ENCODE measurements at places on chromosomes 7 and 10. TPM values are rescaled to one million over a fixed set of nuclear protein-coding genes. Genes with fewer than 3 reads are reported as not detected.
A peak's percentile ranks its signal among the peaks of the same experiment; 100 is the strongest.

The CHCHD2 gene
- 572 TPM for total RNA-seq

- no peak overlapping the region for H3K27ac ChIP-seq
- no peak overlapping the region for H3K4me3 ChIP-seq
- H3K27me3 ChIP-seq: no peaks in the 10 kb centered on the region
- peaks cover 4% of the 10 kb centered on the region for H3K4me1 ChIP-seq
- no peaks in the 10 kb centered on the region for H3K36me3 ChIP-seq
Measured at GRCh38 chr10:121113385-121113696, 262.2 kb downstream of the WDR11 start.

- H3K4me3 ChIP-seq: no peak overlapping the region
- no peak for DNase-seq
- no peaks in the 10 kb centered on the region for H3K27me3 ChIP-seq
- no peak overlapping the region for H3K27ac ChIP-seq
- no peaks in the 10 kb centered on the region for H3K36me3 ChIP-seq
Measured at GRCh38 chr10:112027731-112028280, 155.8 kb downstream of the GPAM start.

GRCh38 chr7:100582650-100583049, 3.3 kb downstream of the LRCH4 start:
- no peak for DNase-seq
- H3K27me3 ChIP-seq: no peaks in the 10 kb centered on the region
- peaks cover 20% of the 10 kb centered on the region for H3K4me1 ChIP-seq
- no peak overlapping the region for H3K27ac ChIP-seq
- no peak overlapping the region for H3K4me3 ChIP-seq

- DNase-seq: no peak
- no peaks in the 10 kb centered on the region for H3K36me3 ChIP-seq
- no peak overlapping the region for H3K4me3 ChIP-seq
Measured at GRCh38 chr7:121486590-121486989, 90.5 kb upstream of the FAM3C start.

The GPR158 gene
- total RNA-seq: not detected

DNA sequence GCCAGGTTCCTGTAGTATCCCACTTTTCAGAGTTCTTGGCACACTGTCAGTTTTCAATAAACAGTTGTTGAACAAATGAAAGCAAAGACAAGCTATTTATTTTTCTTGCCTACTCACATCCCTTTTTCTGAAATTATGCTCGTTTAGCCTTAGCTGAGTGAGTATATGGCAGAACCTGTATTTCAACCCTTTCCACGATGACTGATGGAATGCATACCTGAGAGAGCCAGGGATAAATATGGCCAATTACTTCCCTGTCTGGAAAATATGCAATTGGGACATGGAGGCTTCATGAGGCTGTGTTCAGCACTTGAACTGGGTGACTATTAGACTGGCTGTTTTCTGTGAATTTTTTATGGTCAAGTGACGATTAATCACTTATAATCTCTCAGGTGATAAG, 144.5 kb upstream of the POT1 start:
- no peaks in the 10 kb centered on the region for H3K36me3 ChIP-seq
- no peak overlapping the region for H3K27ac ChIP-seq
- H3K4me3 ChIP-seq: no peak overlapping the region
- no peaks in the 10 kb centered on the region for H3K4me1 ChIP-seq
- no peaks in the 10 kb centered on the region for H3K27me3 ChIP-seq

- no peaks in the 10 kb centered on the region for H3K27me3 ChIP-seq
- no peak for DNase-seq
- no peaks in the 10 kb centered on the region for H3K4me1 ChIP-seq
- no peak overlapping the region for H3K4me3 ChIP-seq
- no peak overlapping the region for H3K27ac ChIP-seq
Measured at GRCh38 chr7:149604521-149604920, 106.9 kb upstream of the ZNF746 start.

GRCh38 chr10:97543025-97543546, 29.5 kb upstream of the ANKRD2 start:
- no peaks in the 10 kb centered on the region for H3K27me3 ChIP-seq
- DNase-seq: peak; percentile 50
- no peak overlapping the region for H3K4me3 ChIP-seq
- peaks cover 17% of the 10 kb centered on the region for H3K4me1 ChIP-seq
- no peaks in the 10 kb centered on the region for H3K36me3 ChIP-seq
- no peak overlapping the region for H3K27ac ChIP-seq

GRCh38 chr7:17126413-17127268, 171.8 kb upstream of the AHR start:
- H3K36me3 ChIP-seq: no peaks in the 10 kb centered on the region
- H3K4me3 ChIP-seq: no peak overlapping the region
- H3K27me3 ChIP-seq: no peaks in the 10 kb centered on the region
- H3K27ac ChIP-seq: peak overlapping the region; percentile 37

The POP7 gene
- total RNA-seq: 91.5 TPM

The TAS2R41 gene
- not detected for total RNA-seq

- DNase-seq: no peak
- peak within 1 kb of the TSS; percentile 69 for H3K4me3 ChIP-seq
- peaks cover 11% of the 10 kb centered on the region for H3K27me3 ChIP-seq
- H3K4me1 ChIP-seq: peaks cover 37% of the 10 kb centered on the region
- no peak within 1 kb of the TSS for H3K27ac ChIP-seq
Measured at GRCh38 chr7:100895701-100895955, at the start of gene ACHE. TSS of gene ACHE (minus strand) at chr7:100895888. CDS start at chr7:100894232, 1,656 bp downstream.

- peak; percentile 57 for DNase-seq
- H3K4me3 ChIP-seq: no peak overlapping the region
- H3K27ac ChIP-seq: no peak overlapping the region
- peaks cover 43% of the 10 kb centered on the region for H3K4me1 ChIP-seq
Measured at GRCh38 chr7:140079121-140079536, 16.4 kb upstream of the PARP12 start.

The ADCY1 gene
- 0.80 TPM for total RNA-seq

DNA sequence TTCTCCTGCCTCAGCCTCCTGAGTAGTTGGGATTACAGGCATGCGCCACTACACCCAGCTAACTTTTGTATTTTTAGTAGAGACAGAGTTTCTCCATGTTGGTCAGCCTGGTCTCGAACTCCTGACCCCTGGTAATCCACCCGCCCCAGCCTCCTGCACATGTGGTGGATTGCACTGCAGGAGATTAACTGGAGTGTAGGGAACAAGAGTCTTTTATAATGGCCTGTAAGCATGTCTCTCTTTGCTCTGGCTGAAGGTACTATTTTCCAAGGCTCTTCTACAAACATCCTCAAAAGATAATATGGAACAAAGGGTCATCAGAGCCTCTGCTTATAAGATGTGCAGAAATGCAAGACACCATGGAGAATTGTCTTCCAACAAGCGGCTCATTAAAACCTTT, 3.2 kb downstream of the TOMM7 start:
- H3K4me3 ChIP-seq: no peak overlapping the region
- peaks cover 23% of the 10 kb centered on the region for H3K36me3 ChIP-seq
- H3K27ac ChIP-seq: no peak overlapping the region

The LDB3 gene
- not detected for total RNA-seq

- H3K27me3 ChIP-seq: no peaks in the 10 kb centered on the region
- no peak overlapping the region for H3K27ac ChIP-seq
Measured at GRCh38 chr10:42743697-42744096, 38.9 kb upstream of the BMS1 start.

DNA sequence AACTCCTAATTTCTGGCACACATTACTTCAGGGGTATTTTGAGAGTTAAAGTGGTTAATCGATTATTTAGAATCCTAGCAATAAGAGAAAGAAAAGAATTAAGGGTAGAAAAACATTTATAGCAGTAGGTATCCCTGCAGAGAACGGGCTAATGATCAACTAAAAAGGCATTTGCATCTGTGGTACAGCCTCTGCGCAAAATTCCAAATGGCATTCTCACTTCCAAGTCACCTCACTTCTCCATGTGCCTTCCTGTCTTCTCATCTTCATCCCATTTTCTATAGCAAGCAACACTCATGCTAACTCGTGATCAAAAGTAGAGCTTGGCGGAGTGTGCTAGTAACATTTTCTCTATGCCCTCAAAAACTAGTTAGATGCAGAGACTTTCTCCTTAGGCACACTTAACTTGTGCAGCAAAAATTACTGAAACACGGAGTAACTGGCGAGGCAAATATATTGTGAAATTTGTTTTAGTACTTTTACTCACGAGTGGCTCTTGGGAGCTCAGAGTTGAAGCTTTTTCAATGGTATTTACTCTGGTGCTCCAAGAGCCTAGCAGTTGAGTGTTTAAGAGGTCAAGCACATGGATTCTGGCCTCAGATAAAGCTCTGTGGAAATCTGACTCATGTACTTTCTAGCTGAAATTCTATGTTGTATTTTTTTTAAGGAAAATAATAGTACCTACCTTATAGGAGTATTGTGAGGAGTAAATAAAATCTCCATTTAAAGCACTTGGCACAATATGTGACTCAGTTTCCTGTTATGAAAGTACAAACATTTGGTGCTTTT, 65.1 kb downstream of the MET start:
- H3K27ac ChIP-seq: no peak overlapping the region
- peaks cover 72% of the 10 kb centered on the region for H3K4me1 ChIP-seq
- DNase-seq: peak; percentile 58
- no peak overlapping the region for H3K4me3 ChIP-seq
- peaks cover 12% of the 10 kb centered on the region for H3K36me3 ChIP-seq
- H3K27me3 ChIP-seq: no peaks in the 10 kb centered on the region

- H3K4me1 ChIP-seq: no peaks in the 10 kb centered on the region
- no peak for DNase-seq
- no peak overlapping the region for H3K27ac ChIP-seq
- peaks cover 2% of the 10 kb centered on the region for H3K27me3 ChIP-seq
- no peaks in the 10 kb centered on the region for H3K36me3 ChIP-seq
Measured at GRCh38 chr10:97886286-97886685, 36.6 kb downstream of the GOLGA7B start.

The CRHR2 gene
- total RNA-seq: not detected

DNA sequence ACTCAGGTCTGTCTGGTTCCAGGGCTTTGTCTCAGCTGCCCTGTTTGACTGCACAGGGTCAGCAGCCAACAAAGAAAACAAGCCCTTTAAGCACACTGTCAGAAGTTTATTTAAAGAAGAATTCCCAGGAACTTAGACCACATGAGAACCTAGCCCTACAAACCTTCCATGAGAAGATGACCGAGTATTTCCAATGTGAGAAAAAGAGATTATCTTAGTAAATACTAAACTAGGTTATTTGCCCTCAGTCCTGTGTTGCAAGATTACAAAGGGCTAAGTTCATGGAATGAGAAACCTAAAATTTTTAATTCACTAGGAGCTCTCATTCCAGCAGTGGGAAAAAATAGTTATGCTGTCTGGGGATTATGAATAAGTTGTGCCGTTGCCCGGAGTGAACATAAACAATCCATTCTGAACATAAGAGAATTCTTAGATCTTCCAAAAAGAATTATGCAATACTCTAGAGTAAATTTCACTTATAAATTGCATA, 46.7 kb downstream of the NOC3L start:
- no peaks in the 10 kb centered on the region for H3K27me3 ChIP-seq
- H3K36me3 ChIP-seq: no peaks in the 10 kb centered on the region
- peak overlapping the region; percentile 68 for H3K27ac ChIP-seq
- peak; percentile 67 for DNase-seq
- H3K4me1 ChIP-seq: peaks cover 28% of the 10 kb centered on the region
- no peak overlapping the region for H3K4me3 ChIP-seq

GRCh38 chr7:5217851-5218331, 27.9 kb downstream of the WIPI2 start:
- no peaks in the 10 kb centered on the region for H3K27me3 ChIP-seq
- no peak overlapping the region for H3K4me3 ChIP-seq
- H3K27ac ChIP-seq: no peak overlapping the region
- H3K36me3 ChIP-seq: peaks cover 30% of the 10 kb centered on the region
- no peaks in the 10 kb centered on the region for H3K4me1 ChIP-seq

The TMEM236 gene
- not detected for total RNA-seq

The MACROH2A2 gene
- 41.6 TPM for total RNA-seq

DNA sequence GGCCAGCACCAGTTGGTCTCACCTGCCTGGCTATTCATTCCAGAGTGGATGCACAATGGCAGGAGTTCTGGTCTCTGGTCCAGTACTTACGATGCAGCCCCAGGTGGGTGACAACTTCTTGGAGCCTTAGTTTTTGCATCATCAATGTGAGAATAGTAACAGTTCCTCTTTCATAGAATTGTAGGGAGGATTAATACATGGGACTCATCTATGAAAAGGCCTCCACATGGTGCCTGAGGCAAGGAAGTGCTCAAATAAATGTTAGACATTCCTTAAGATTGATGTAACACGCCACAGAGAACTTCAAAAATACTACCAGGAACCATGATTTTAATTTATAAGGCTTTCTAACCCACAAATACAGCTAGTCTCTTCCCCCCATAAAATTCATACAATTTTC, 120.1 kb upstream of the CHST15 start:
- no peak for DNase-seq
- H3K36me3 ChIP-seq: no peaks in the 10 kb centered on the region
- H3K27ac ChIP-seq: no peak overlapping the region
- H3K27me3 ChIP-seq: peaks cover 12% of the 10 kb centered on the region
- H3K4me1 ChIP-seq: no peaks in the 10 kb centered on the region

The GNGT1 gene
- total RNA-seq: not detected

The SPDYE16 gene
- 0.08 TPM for total RNA-seq

- H3K27me3 ChIP-seq: peaks cover 29% of the 10 kb centered on the region
- H3K4me3 ChIP-seq: no peak overlapping the region
- no peak overlapping the region for H3K27ac ChIP-seq
- H3K36me3 ChIP-seq: no peaks in the 10 kb centered on the region
- no peaks in the 10 kb centered on the region for H3K4me1 ChIP-seq
Measured at GRCh38 chr10:98363220-98363619, 51.8 kb downstream of the PYROXD2 start.

The AQP1 gene
- total RNA-seq: not detected

DNA sequence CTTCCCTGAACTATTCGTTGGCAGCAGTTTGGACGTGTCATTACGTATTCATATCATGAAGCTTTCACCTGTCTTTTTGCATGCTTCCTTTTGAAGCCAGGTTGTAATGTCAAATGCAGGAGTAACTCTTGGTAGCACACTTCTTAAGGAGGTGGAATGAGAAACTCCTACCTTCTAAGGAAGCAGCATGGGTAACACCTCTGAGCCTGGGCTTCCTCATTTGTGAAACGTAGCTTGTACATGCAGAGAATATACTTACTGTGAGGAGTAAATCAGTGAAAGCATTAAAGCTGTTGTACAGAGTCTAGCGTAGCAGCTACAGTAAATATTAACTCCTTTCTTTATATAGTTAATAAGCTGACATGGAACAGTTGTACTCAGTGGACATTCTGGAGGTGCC, 21.1 kb downstream of the CUL1 start:
- no peaks in the 10 kb centered on the region for H3K36me3 ChIP-seq
- peaks cover 60% of the 10 kb centered on the region for H3K4me1 ChIP-seq
- no peak for DNase-seq
- no peaks in the 10 kb centered on the region for H3K27me3 ChIP-seq
- no peak overlapping the region for H3K27ac ChIP-seq
- H3K4me3 ChIP-seq: no peak overlapping the region

GRCh38 chr10:123062726-123063125, 53.9 kb downstream of the ACADSB start:
- DNase-seq: no peak
- no peak overlapping the region for H3K4me3 ChIP-seq
- H3K4me1 ChIP-seq: no peaks in the 10 kb centered on the region
- 0 out of 2 replicates have a peak, but pooled peaks cover 1% of the 10 kb centered on the region for H3K27me3 ChIP-seq
- H3K36me3 ChIP-seq: no peaks in the 10 kb centered on the region

The SORCS3 gene
- total RNA-seq: not detected

- no peak overlapping the region for H3K27ac ChIP-seq
- DNase-seq: no peak
- H3K36me3 ChIP-seq: no peaks in the 10 kb centered on the region
Measured at GRCh38 chr7:148978091-148978490, 50.2 kb downstream of the PDIA4 start.

The SAMD9 gene
- 1.5 TPM for total RNA-seq

- no peak overlapping the region for H3K27ac ChIP-seq
- no peaks in the 10 kb centered on the region for H3K27me3 ChIP-seq
- H3K4me1 ChIP-seq: peaks cover 4% of the 10 kb centered on the region
- DNase-seq: no peak
- no peaks in the 10 kb centered on the region for H3K36me3 ChIP-seq
Measured at GRCh38 chr7:29574659-29575058, 11.0 kb downstream of the PRR15 start.

The SPDYE11 gene
- total RNA-seq: not detected
